ENCODE measurements at places on chromosomes 5 and 9.

DNA sequence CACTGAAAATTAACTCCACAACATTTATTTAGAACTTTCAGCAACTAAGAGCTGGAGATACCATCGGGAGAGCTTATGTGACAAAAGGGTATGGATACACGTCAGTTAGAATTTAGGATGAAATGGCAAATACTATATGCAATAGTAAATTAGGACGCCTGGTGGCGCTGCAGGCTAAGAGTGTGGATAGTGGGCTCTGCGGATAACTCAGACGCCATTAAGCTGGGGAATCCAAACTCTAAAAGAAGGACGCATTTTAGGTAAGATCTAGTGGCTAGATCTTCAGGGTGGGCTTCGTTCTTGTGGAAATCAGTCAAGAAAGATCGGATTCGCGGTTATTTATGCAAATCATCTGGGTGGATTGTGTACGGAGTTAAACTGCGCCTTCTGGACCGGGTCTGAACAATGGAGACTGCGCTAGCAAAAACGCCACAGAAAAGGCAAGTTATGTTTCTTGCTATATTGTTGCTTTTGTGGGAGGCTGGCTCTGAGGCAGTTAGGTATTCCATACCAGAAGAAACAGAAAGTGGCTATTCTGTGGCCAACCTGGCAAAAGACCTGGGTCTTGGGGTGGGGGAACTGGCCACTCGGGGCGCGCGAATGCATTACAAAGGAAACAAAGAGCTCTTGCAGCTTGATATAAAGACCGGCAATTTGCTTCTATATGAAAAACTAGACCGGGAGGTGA lies at the start of gene PCDHB5:
PCDHB5 (plus strand) TSS at position 177 of the 688 bp plus-strand sequence; CDS start at position 406, 229 bp downstream.
- peak; percentile 28 for DNase-seq

- DNase-seq: no peak
Observed at GRCh38 chr5:117455236-117456233, 880.9 kb upstream of the SEMA6A start.

- DNase-seq: no peak
Observed at GRCh38 chr5:82862711-82863110, 214.5 kb downstream of the TMEM167A start.

- no peak for DNase-seq
Observed at GRCh38 chr5:104650313-104651055, 1087.9 kb upstream of the NUDT12 start.

DNA sequence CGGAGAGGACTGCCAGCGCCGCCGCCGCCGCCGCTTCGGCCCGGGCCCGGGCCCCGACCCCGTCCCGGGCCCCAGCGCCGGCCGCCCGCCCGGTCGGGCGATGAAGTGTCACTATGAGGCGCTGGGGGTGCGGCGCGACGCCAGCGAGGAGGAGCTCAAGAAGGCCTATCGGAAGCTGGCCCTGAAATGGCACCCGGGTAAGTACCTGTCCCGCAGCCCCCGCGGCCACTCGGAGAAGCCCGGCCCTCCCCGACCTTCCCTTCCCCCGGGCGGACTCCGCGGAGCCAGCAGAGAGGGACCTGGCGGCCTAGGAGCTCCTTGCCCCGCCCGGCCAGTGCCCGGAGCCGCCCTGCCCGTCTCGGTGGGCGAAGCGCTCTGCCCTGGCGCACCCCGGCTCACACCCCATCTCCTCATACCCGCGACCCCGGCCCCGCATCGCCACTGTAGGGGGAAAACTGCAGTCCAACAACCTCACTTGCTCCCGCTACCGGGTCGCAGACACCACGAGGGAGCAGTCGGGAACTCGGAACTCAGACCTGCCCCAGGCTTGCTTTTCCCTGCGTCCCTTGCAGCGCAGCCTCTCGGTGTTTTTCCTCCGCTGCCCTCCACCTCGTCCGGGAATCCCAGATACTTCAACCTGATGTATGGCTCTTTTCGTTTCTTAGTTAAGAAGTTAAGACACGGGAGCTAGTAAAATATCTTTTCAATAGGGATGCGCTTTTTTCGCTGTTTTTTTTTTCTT lies 532 bp downstream of the DNAJC21 start:
- DNase-seq: peak; percentile 82

GRCh38 chr9:98054376-98054951 lies 2.1 kb upstream of the NANS start:
- no peak for DNase-seq

DNA sequence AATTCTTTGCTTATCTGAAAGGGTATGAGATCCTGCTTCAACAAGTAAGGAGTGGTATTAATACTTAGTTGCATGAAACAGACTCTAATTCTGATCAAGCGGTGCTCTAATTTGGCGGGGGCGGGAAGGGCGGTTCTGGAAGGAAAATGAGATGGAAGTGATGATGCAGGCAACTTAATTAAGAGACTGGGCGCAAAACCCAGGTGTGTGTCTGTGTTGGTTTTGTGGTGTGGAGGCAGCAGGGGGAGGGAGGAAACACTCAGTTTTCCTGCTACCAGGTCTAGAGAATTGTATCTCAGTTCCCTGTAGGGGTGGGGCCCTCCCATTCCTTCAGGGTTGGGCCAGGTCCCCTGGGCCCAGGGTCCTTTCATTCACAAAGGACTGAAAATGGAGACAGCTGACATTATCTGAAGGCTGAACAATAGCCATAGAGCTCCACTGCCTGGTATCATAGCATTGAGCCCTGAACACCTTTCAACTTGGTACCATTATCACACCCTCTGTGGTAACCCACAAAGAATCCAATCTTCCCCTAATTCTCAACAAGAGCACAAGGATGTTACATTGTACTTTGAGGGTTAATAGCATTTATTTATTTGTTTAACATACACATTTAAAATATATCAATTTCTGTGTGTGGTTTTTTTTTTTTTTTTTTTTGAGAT lies 17.2 kb upstream of the C5orf47 start:
- no peak for DNase-seq

- no peak for DNase-seq
Observed at GRCh38 chr9:95953986-95954385, 78.5 kb downstream of the ERCC6L2 start.

DNA sequence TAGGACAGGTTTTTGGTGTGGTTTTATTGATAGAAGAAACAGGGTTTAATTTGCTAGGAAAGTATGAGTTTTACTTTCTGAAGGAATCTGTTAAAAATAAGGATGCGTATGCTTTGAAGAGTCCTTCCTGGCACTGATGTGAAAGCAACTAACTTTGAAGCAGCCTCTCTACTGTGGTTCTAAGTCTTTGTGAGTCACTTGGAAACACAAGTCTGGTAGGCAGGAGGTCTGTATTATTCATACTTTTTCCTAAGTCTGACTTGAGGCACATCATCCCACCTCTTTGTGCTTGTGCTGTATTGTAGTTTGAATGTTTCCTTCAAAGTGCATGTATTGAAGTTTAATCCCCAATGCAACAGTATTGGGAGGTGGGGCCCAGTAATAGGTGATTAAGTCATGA lies 129.0 kb downstream of the TAF11L14 start:
- no peak for DNase-seq

GRCh38 chr5:170656346-170656745 lies 127.2 kb upstream of the GABRP start:
- no peak for DNase-seq

GRCh38 chr9:71643330-71643729 lies 125.0 kb downstream of the CEMIP2 start:
- no peak for DNase-seq

DNA sequence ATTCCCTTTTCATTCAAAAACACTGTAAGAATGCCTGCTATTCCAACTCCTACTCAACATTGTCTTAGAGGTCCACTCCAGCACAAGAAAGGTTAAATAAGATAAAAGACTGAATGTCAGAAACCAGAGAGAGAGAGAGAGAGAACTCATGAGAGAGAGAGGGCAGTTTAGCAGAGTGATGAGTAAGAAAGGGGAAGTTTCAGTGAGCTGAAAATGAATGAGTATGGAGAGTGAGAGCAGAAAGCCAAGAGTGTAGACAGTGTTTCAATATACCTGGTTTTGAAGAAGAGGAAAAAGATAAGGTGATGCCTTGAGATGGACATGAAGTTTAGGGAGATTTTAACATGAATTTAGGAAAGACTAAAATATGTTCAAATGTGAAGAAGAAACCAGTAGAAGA lies 528.0 kb upstream of the SEMA6A start:
- no peak for DNase-seq

DNA sequence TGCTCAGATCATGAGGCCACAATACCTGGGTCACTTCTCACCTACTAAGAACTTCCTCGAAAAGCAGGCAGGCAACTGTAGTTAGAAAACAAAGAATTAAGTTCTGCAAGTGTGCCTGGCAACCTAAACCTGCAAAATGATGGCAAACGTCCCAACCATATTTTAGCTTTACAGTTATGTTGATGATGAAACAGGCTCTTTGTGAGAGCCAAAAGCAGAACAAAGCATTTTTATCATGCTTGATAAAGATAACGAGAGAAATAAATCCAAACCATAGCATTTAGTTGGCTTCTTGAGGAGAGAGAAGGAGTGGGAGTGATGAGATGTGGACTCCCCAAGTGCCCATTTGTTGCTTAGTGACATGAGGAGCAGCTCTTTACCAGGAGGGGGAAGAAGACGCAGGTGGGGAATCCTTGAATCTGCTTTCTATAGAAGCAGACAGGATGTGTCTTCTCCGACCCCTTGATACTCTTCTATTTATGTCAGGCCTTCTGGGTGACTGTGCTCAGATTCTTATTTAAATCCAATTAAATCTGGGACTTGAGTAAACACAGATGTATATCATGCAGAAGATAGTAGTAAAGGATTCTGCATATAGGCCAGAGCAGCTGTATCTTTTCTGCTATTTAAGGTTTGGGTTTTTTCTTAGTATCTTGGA lies 221.2 kb downstream of the TMEM167A start:
- DNase-seq: no peak

DNA sequence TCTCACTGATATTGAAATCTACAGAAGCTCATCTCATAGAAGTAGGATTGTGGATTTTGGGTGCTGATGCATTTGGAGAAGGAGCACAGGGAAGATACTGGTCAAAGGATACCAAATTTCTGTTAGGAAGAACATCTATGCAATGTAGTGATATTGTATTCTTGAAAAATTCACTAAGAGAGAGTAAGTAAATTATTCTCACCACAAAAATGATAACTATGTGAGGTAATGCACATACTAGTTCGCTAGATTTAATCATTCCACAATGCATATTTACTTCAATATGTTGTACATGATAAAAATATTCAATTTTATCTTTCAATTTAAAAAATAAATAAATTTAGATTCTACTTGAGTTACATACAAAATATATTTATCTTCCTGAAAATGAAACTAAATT lies 2040.5 kb upstream of the C9orf72 start:
- no peak for DNase-seq

DNA sequence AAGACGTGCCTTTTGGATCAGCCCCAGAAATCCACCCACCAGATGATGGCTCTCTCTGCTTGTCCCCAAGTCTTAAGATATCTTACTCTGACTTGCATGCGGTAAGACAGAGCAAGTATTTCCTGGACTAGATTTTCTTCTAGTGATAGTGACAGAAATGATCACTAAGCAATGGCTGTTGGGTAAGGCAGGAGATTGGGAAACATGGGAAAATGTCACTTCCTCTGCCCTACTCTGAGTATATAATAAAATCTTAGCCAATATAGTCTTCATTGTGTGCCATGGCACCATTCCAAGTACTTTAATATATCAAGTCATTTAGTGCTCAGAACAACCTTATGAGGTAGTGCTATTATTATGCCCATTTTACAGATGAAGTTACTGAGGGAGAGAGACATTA lies 31.0 kb upstream of the GNA14 start:
- no peak for DNase-seq

GRCh38 chr5:139882961-139883539 lies 87.4 kb downstream of the PSD2 start:
- DNase-seq: no peak

GRCh38 chr9:38153152-38153909 lies 84.3 kb upstream of the SHB start:
- no peak for DNase-seq

DNA sequence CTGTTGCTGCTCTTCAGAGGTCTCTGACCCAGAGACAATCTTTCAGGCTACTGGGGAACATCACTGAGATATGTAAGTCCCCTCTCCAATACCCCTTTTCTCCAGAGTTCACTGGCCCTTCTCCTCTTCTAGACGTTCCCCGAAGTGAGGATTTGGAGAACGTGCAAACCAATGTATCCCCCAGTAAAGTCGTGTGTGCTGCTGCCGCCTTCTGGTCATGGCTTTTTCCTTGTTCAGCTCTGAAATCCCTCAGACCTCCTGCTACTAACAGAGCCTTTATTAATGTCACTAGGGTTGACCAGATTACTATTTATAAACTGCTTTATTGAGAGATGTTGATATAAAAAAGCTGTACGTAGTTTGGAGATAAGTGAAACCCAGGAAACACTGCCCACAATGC lies 1028.6 kb downstream of the CDH9 start:
- DNase-seq: no peak

- DNase-seq: no peak
Observed at GRCh38 chr9:123657941-123658340, 272.0 kb downstream of the DENND1A start.

DNA sequence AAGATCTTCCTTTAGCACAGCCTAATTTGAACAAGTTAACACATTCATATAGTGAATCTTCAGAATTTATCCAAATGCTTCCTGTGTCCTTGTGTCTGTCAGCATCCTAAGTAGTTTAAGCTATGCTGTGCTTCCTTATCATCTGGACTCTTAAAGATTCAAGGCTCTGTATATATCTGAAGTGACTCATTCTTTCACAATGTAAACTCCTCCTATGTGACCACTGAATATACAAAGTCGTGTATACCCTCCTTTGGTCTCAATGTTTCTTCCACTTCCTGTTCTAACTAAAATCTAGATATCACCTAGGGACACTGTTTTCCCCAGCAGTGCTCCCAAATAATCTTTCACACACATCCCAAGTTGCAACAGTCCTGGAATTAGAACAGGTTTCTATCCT lies 935.7 kb upstream of the NUDT12 start:
- no peak for DNase-seq

GRCh38 chr9:114312513-114312875 lies 10.4 kb upstream of the ORM1 start:
- DNase-seq: no peak

DNA sequence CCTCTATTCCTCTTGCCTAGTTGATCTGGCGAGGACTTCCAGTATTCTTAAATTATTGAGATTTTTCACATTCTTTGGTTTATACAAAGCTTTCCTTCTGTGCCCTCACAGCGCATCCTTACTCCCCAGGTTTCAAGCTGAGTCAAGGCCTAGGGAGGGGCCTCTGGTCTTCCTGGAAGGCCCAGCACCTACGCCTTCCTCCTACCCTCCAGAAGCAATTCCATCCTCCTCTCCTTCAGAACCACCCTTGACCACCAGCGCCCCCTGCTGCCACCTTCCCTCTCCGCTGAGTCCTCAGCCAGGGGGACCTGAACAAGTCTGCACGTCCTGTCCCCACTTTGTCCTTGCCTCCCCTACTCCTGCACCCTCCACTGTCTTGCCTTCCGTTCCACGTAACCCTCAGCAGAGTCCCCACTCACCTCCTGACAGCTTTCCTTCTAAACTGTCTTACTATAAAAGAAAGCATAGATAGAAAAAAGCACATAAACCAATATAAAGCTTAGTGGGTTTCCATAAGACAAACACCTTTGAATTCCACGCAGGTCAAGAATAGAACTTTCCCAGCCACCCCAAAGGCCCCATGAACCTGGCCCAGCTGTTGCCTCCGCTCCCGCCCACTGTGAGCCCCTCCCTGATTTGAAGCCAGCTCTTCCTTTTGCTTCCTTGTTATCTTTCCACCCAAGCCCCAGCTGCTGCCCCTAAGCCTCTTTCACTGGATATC lies 63.0 kb upstream of the CTSL start:
- DNase-seq: peak; percentile 69
